Activated effector memory CD4-positive, alpha-beta T cell treated with Interleukin-2 at 50 U/mL for 16 hours (primary cell): ENCODE measurements at places on chromosomes 3 and 15.

- DNase-seq, result no peak
Measured at GRCh38 chr3:33380653-33381052, 59.6 kb downstream of the UBP1 start.

DNA sequence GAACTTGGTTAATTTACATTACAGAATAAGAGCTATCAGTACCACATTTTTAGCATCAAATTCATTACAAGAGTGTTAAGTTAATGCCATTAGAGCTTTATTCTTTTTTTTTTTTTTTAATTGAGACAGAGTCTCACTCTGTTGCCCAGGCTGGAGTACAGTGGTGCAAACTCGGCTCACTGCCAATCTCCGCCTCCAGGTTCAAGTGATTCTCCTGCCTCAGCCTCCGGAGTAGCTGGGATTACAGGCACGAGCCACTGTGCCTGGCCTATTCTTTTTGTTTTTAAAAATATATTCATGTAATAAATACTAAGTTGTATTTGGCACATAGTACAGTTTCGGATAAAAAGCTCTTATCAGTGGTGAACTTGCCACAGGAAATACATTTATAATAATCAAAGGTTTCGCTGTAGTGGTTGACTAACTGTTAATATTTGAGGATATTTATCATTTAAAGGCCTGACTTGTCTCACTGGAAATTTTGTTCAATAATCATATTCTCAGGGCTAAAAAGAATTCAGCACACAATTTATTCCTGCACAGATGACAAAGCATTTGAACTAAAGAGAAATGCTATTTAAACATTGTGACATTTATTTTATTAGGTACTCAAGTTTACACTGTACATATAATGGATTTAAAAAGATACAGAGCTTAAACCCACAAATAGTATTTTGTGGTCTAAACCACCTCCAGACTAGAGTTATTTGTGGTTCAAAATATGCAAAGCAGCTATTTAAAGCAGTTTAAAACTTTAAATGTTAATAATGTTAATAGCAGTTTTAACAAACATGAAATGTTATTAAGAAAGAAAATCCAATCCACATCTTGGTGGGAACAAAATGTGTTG lies 6.1 kb upstream of the LEKR1 start:
- no peak for DNase-seq

GRCh38 chr3:123720638-123721037 lies 135.8 kb upstream of the HACD2 start:
- DNase-seq, result no peak

DNA sequence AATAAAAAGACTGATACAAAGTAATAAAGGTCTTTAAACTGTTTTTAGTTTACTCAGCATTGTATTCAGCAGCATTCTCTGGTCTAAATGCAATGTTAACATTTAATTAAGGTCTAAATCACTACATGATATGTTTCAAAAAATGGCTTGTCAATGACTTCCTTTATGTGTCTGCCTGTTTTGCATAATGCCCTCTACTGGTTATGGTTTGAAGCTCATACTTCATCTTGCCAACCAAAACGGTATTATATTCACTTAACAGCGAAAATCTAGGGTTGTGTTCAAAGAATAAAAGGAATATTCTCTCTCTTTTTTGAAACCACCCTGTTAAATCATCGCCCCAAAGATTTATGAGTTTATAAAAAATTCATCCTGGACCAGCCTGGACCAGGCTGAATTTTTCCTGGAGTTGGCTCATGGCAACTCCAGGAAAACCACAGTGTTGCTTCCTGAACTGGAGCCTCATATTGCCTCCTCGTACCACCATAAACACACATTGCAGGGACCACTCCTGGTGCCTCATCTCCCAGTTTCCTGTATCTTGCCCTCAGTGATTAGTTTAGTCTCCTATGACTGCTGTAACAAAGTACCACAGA lies 6.7 kb upstream of the NCEH1 start:
- no peak for DNase-seq

DNA sequence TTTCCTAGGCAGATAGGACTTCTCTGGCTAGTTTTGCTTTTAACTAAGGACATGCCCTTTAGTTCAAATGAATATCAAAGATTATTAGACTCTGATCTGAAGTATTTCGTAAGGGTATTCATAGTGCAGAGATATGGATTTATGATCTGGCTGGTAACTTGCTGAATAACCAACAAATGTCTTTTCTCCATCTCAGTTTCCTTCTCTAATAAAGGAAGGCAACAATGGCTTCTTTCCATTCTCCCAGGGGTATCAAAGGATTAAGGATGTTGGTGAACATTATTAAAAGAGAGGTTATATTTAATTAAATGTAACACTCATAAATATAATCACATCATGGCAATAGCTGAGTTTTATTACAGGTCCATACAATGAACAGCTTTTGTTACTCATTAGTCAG lies 79.2 kb upstream of the STXBP5L start:
- DNase-seq, result no peak

DNA sequence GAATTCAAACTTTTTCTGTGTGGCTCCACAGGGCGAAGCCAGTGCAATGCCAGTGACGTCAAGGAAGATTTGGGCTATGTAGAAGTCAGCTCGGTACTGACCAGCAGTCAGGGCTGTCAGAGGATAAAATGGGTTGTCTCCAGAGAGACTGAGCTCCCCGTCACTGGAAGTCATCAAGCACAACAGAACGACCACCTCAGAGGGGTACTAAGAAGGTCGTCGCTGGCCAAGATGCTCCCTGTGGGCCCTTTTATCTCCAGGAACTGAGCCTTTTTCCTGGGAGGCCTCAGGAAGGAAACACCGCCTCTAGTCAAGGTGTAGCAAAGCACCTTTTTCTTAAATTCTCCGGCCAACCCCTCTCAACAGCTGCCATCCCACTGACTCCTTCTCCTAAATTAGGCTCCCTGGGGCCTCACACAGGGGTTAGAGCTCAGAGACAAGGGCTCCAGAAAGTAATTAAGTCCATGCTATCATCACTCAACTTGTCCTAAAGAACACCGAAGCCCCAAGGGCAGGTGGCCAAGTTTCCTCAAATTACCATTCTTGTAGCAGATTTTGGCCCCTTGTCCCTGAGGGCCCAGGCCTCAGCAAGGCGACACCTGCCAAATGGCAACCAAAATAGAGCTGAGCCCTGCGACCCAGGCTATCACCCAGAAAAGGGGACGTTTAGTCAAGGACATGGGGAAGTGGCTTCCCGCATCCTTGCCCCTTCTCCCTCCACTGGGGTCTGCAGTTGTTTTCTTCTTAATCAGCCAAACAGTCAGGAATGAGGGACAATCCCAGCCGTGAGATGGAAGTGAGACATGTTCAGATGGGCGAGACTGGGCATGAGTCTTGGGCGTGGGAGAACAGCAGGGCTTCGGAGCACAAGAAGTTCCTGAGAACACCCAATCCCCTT lies 48.0 kb downstream of the SSUH2 start:
- DNase-seq, result no peak

GRCh38 chr3:196108075-196108743 lies 26.3 kb upstream of the TFRC start:
- no peak for DNase-seq

DNA sequence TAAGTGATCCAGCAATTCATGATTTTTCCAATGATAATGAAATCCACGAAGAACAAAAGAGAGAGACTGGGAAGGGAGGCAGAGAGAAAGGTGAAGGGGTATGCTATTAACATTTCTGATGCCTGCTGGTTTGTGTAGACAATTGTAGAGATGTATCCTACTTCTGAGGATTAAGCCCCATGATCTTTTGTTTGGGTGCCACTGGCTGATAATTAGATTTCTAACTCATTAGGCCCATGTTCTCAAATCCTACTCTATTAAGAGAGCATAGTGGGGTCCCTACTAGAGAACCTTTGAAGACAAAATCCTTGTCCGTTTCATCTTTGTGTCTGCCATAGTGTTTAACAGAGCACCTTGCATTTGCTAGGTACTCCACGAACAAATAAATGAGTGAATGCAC lies 2.7 kb upstream of the GNB4 start:
- no peak for DNase-seq
